ENCODE measurements at places on chromosomes 7 and 10.

DNA sequence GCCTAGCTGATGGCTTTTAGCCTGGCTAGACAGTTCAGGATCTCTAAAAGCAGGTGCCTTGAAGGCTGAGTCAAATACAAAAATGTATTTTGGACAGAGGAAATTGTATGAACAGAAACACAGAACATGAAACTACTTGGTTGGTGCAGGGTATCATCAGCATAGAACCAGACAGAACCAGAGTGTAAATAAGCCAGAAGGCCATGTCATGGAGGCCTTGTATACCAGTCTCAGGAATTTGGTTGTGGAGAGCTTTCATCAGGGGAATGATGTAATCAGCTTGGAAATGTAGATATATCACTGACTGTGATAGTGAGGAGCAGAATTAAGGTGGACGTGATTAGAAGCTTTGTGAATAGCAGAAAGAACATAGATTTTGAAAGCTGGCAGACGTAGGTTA lies 82.9 kb downstream of the CFTR start:
- no peak for DNase-seq
- H3K27ac ChIP-seq = no peak overlapping the region
- no peak overlapping the region for H3K4me3 ChIP-seq
- H3K4me1 ChIP-seq = no peaks in the 10 kb centered on the region
- H3K36me3 ChIP-seq = no peaks in the 10 kb centered on the region

- H3K27me3 ChIP-seq = no peaks in the 10 kb centered on the region
- peaks cover 4% of the 10 kb centered on the region for H3K36me3 ChIP-seq
- no peak overlapping the region for H3K4me3 ChIP-seq
- no peak overlapping the region for H3K27ac ChIP-seq
- peak; percentile 18 for DNase-seq
- peaks cover 7% of the 10 kb centered on the region for H3K4me1 ChIP-seq
Observed at GRCh38 chr10:21989453-21990154, 13.9 kb downstream of the DNAJC1 start.

DNA sequence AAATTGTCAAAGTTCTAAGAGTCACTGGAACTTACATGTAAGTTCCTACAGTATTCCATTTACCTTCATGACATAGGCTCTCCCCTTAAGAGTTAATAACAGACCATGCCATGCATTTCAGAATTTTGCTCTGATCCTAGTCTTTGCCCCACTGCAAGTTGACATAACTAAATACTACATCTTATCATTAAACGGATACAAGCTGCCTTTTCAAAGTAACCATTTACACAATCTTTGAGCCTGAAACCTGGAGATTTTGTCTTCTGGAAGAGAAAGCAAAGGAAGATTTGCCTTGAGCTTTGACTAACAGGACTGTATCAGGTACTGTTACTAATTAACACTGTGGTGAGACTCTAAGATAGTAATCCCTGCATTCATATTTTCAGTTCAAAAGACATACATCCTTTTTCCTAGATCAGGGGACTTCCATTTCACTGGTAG lies 9.3 kb upstream of the AKR1D1 start:
- H3K27me3 ChIP-seq = peaks cover 2% of the 10 kb centered on the region
- no peaks in the 10 kb centered on the region for H3K4me1 ChIP-seq
- DNase-seq = no peak
- no peak overlapping the region for H3K4me3 ChIP-seq

DNA sequence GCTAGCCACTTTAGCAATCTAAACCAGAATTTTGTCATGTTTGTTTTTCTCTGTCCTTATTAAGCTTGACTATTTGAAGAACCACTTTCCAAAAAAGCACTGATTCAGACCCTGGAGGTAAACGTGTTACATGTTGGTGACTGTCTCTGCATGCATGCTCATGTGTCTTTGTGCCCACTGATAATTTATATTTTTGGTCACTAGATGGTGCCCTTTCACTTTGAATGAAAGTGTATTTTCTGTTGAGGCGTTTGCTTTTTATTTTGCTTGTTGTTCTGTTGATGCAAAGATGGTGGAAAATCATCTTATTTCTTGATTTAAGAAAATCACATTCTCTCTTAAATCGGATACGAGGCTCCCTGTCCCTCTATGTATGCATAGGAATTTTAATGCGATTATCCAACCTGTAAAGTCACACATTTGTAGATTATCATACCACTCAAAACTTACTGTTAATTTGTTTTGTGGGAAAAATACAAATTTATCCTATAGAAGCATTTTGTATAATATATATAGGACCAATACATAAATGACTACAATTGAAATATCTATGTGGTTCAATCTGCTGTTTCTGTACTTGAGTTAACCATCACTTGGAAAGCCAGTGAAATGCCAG lies 269.3 kb downstream of the BICC1 start:
- H3K27me3 ChIP-seq = no peaks in the 10 kb centered on the region
- H3K36me3 ChIP-seq = no peaks in the 10 kb centered on the region
- H3K27ac ChIP-seq = no peak overlapping the region
- H3K4me3 ChIP-seq = no peak overlapping the region
- no peaks in the 10 kb centered on the region for H3K4me1 ChIP-seq

- no peaks in the 10 kb centered on the region for H3K36me3 ChIP-seq
- H3K27ac ChIP-seq = no peak overlapping the region
- no peaks in the 10 kb centered on the region for H3K4me1 ChIP-seq
- H3K4me3 ChIP-seq = no peak overlapping the region
- no peak for DNase-seq
- peaks cover 3% of the 10 kb centered on the region for H3K27me3 ChIP-seq
Observed at GRCh38 chr7:50856806-50857205, 74.1 kb upstream of the GRB10 start.

GRCh38 chr7:152572101-152572500 lies 103.8 kb downstream of the XRCC2 start:
- peaks cover 7% of the 10 kb centered on the region for H3K27me3 ChIP-seq
- DNase-seq = no peak
- peaks cover 4% of the 10 kb centered on the region for H3K4me1 ChIP-seq
- H3K27ac ChIP-seq = no peak overlapping the region
- H3K4me3 ChIP-seq = no peak overlapping the region

DNA sequence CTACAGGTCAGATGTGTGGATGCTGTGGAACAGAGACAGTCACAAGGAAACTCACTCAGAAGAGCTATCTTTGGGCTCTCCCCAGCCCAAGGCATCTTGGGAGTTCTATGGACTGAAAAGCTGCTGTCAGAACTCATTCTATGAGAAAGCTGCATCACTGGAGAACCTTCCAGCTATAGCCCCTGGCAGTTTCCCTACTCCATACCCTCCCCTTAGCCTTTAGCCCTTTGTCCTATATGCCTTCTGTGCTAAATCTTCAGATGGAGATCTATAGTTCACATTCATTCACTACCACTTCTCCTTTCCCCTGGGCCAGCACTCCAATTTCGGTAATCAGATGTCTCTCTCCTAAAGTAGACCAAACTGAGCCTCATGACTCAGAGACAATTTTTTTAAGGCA lies 6.9 kb downstream of the WNT8B start:
- H3K4me3 ChIP-seq = no peak overlapping the region
- no peaks in the 10 kb centered on the region for H3K4me1 ChIP-seq
- peaks cover 12% of the 10 kb centered on the region for H3K27me3 ChIP-seq
- H3K27ac ChIP-seq = no peak overlapping the region

DNA sequence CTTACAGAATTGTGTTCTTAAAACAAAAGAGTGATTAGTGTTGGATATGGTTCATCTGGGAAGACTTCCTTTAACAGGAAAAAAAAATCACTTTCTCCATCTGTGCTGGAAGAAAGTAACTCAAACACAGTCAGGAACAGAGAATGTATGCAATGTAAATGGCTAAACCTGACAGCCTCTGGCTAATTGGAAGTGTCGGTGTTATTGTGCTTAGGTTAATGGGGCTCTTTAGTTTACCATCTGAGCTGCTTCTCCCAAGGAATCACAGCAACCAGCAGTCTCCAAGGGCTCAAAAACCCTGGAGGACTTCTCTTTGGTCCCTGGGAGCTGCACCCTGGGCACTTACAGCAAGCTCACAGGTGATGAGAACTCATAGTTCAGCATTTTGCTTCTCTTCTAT lies 724.5 kb downstream of the LRMDA start:
- no peaks in the 10 kb centered on the region for H3K27me3 ChIP-seq
- no peak overlapping the region for H3K4me3 ChIP-seq
- H3K4me1 ChIP-seq = no peaks in the 10 kb centered on the region
- H3K27ac ChIP-seq = no peak overlapping the region

GRCh38 chr10:18608596-18608995 lies 42.8 kb downstream of the NSUN6 start:
- H3K27ac ChIP-seq = no peak overlapping the region
- H3K27me3 ChIP-seq = no peaks in the 10 kb centered on the region
- H3K4me3 ChIP-seq = no peak overlapping the region
- H3K36me3 ChIP-seq = peaks cover 31% of the 10 kb centered on the region

- H3K36me3 ChIP-seq = no peaks in the 10 kb centered on the region
- H3K4me1 ChIP-seq = no peaks in the 10 kb centered on the region
- DNase-seq = no peak
- no peak overlapping the region for H3K4me3 ChIP-seq
- H3K27me3 ChIP-seq = no peaks in the 10 kb centered on the region
Observed at GRCh38 chr7:104358446-104359132, 30.2 kb downstream of the LHFPL3 start.

DNA sequence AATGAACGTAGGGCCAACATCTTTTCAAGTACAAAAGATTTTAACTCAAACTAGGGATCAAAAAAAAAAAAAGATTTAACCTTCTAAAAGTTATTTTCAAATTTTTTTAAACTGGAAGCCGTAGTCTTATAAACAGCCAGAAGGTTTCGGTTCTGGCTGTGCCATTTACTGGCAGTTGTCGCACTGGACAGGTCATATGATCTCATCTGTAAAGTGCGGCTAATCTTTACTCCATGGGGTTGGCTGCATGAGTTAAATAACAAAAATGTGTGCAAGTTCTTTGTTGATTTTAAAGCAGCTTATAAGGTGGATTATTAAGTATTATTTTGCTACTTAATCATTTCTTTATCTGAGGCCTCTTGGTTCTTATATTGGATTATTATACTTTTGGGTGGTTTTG lies 36.6 kb downstream of the TRUB1 start:
- H3K4me1 ChIP-seq = no peaks in the 10 kb centered on the region
- no peaks in the 10 kb centered on the region for H3K27me3 ChIP-seq
- no peak for DNase-seq
- no peak overlapping the region for H3K27ac ChIP-seq
- no peak overlapping the region for H3K4me3 ChIP-seq
- H3K36me3 ChIP-seq = peaks cover 14% of the 10 kb centered on the region

DNA sequence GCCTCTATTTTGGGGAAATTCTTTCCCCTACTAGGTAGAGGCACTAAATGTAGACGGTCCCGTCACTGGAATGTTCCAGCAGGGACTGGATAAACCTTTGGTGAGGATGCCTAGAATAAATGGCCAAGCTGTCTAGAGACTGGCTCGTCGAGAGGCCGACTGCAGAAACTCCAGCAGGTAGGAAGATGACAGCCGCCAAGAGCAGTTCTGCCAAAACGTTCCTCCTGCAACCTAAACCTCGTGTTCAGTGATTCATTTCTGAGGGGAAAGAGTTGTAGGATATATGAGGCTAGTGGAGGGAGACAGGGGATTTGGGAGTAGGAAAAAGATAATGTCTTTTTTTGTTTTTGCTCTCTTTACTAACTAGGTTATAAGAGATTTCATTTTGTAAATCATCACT lies 184.7 kb upstream of the GDF10 start:
- no peak for DNase-seq
- H3K27me3 ChIP-seq = peaks cover 8% of the 10 kb centered on the region
- no peak overlapping the region for H3K27ac ChIP-seq
- H3K4me3 ChIP-seq = no peak overlapping the region
- H3K36me3 ChIP-seq = no peaks in the 10 kb centered on the region

DNA sequence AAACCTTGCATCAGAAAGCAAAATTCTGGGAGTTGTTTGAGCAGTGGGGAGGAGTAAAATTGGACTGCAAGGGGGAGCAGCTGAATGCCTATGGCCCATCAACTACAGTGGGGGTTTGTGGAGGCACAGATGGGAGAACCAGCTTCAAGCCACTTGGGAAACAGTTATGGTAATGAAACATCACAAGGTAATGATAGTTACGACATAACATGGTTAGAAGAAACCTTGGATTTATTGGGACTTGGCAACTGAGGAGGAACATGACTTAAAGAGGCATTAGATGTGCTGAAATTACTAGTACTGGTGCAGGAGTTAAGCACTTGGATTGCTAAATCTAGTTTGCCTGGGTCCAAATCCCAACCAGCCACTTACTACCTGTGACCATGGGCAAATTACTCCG lies 868.4 kb downstream of the KCNMA1 start:
- no peaks in the 10 kb centered on the region for H3K27me3 ChIP-seq
- no peaks in the 10 kb centered on the region for H3K4me1 ChIP-seq
- DNase-seq = no peak
- H3K27ac ChIP-seq = no peak overlapping the region

GRCh38 chr7:5777932-5778331 lies 3.5 kb downstream of the RNF216 start:
- H3K4me1 ChIP-seq = peaks cover 24% of the 10 kb centered on the region
- no peak overlapping the region for H3K4me3 ChIP-seq
- peaks cover 9% of the 10 kb centered on the region for H3K36me3 ChIP-seq

DNA sequence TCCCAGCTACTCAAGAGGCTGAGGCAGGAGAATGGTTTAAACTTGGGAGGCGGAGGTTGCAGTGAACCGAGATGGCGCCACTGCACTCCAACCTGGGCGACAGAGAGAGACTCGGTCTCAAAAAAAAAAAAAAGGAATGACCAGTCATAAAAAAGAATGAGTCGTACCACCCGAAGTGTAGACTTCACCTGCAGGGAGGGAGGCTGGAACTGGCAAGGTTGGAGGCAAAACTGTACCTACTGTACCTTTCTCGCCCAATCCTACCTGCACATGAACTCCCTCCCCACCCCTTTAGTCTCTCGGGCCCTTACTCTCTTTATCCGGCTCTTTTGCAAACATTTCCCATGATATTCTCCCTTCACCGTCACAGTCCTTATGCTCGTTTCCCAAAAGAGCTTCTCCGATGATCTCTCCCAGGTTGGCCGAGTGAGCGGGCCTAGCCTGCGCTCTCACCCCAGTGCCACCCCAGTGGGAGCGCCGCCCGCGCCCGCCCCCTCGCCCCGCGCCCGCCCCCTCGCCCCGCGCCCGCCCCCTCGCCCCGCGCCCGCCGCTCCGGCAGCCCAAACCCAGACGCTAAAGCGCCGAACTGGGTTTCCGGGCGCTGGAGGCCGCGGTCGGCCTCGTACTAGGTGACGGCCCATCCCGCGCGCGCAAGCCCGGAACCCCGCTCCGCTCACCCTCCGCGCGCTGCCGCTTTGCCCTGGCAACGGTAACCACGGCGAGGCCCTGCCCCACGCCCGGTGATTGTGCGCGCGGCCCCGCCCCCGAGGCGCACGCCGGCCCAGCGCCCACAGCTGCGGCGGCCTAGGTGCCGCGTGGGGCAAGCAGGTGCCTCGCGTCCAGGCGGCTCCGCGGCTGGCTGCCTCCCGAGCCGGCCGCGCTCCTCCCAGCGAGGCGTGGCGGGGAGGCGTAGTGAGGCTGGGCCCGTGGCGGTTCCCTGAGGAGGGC lies at the start of gene SMKR1:
Gene SMKR1, plus strand, starts transcription at position 772 of the 948 bp plus-strand sequence. CDS start 294 bp downstream, outside the sequence.
- H3K36me3 ChIP-seq = no peaks in the 10 kb centered on the region
- peaks cover 28% of the 10 kb centered on the region for H3K4me1 ChIP-seq
- H3K27me3 ChIP-seq = no peaks in the 10 kb centered on the region
- H3K27ac ChIP-seq = peak within 1 kb of the TSS; percentile 89
- peak; percentile 95 for DNase-seq
